ENCODE measurements at places on chromosomes 13 and 19. TPM values are rescaled to one million over a fixed set of nuclear protein-coding genes. Genes with fewer than 3 reads are reported as not detected.

Gene PNMA8B
- total RNA-seq = 1.9 TPM

Gene ATP8A2
- 1.2 TPM for total RNA-seq

Gene SYDE1
- total RNA-seq = 46.6 TPM

DNA sequence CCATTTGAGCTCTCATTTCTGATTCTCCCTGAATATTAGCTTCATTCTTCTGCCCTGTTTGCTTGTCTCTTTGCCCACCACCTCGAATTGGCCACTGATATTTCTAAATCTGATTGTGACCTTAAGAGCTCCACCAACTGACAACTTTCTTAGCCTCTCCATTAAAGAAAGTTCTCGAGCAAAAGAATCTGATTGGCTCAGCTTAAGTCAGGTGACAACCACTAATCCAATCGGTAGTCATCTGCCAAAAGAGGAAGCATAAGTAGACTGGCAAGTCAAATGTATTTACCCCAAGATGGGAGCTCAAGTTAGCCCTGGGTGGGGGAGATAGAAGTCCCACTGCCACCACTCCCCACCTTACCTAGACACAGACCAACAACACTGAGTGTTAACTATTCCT lies 41.5 kb downstream of the NOTCH3 start:
- H3K27ac ChIP-seq = no peak overlapping the region
- H3K27me3 ChIP-seq = no peaks in the 10 kb centered on the region
- no peaks in the 10 kb centered on the region for H3K36me3 ChIP-seq
- H3K4me1 ChIP-seq = no peaks in the 10 kb centered on the region

- H3K27me3 ChIP-seq = no peaks in the 10 kb centered on the region
- H3K4me1 ChIP-seq = peaks cover 14% of the 10 kb centered on the region
- H3K36me3 ChIP-seq = no peaks in the 10 kb centered on the region
- peak overlapping the region; percentile 36 for H3K27ac ChIP-seq
These were observed 7.6 kb upstream of the HMG20B start for GRCh38 chr19:3565139-3565538.

DNA sequence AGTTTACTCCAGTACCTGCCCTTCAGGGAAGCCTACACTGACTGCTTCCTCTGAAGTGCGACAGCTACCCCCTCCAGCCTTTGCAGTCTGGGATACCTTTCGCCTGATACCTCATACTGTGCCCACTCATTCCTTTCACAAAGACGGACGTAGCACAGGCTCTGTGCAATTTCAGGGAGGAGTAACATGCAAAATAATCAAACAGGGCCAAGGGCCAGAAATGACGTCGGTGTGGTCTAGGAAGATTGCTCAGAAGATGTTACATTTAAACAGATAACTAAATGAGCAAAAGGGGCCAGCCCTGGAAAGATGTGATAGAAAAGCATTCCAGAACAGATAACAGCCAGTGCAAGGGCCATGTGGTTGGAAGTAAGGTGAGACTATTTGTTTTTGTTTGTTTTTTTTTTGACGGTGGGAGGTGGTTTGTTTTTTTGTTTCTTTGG lies 6.6 kb upstream of the DDX39A start:
- H3K36me3 ChIP-seq = no peaks in the 10 kb centered on the region
- no peak overlapping the region for H3K27ac ChIP-seq
- peak; percentile 50 for DNase-seq
- H3K27me3 ChIP-seq = no peaks in the 10 kb centered on the region
- H3K4me1 ChIP-seq = no peaks in the 10 kb centered on the region

DNA sequence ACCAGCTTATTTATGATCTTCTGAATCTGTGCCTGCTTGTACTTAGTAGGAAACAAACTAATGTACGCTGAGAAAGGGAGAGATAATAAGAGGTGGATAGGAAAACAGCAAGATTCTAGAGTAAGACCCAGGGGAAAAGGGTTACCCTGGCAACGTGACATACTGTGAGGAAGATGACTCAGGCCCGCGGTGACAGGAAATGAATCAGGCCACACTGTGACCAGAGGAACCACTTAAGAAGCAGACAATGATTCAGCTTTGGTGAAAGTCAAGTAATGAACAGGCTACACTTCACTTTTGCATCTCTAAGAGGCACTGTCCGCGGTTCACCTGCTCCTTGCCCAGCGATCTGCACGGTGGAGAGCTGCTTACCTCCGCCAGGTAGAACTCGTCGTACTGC lies 158.2 kb downstream of the NALCN start:
- peaks cover 9% of the 10 kb centered on the region for H3K4me1 ChIP-seq
- no peaks in the 10 kb centered on the region for H3K27me3 ChIP-seq

GRCh38 chr13:87942205-87942604 lies 271.0 kb downstream of the SLITRK5 start:
- no peaks in the 10 kb centered on the region for H3K36me3 ChIP-seq
- H3K4me3 ChIP-seq = no peak overlapping the region
- H3K27ac ChIP-seq = no peak overlapping the region
- DNase-seq = no peak

DNA sequence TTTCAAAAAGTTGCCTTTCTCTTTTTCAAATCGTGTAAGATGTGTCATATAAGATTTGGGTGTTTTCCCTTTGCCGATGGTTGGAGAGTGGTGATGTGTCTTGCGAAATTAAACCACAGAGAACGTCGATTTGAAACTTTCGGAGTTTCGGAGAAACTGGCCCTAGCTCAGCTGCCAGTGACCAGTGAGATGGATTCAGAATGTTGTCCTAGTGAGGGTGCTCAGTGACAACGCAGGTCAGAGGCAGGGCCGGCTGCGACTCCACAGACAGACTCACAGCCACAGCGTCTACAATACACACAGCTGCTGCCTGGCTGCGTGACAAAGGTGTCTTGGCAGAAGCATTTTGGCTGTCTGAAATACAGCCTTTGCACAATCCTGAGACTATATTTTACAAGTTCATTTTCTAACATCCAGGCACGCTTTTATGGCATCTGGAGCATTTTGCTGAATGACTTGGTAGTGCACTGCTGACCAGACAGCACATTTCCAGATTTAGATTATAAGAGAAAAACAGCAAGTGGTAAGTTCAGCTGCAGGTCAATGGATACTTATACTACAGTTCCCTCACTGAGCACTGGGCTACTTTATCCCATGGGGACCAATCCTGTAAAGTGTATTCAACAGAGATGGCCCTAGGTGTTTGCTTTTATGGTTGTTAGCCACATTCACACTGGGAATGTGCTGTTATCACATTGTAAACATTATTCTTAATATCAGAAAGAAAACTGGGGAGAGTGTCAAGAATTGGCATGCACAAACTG lies 207.5 kb downstream of the KCNRG start:
- H3K4me1 ChIP-seq = peaks cover 6% of the 10 kb centered on the region
- no peak overlapping the region for H3K4me3 ChIP-seq
- peak; percentile 76 for DNase-seq
- no peak overlapping the region for H3K27ac ChIP-seq
- no peaks in the 10 kb centered on the region for H3K27me3 ChIP-seq

DNA sequence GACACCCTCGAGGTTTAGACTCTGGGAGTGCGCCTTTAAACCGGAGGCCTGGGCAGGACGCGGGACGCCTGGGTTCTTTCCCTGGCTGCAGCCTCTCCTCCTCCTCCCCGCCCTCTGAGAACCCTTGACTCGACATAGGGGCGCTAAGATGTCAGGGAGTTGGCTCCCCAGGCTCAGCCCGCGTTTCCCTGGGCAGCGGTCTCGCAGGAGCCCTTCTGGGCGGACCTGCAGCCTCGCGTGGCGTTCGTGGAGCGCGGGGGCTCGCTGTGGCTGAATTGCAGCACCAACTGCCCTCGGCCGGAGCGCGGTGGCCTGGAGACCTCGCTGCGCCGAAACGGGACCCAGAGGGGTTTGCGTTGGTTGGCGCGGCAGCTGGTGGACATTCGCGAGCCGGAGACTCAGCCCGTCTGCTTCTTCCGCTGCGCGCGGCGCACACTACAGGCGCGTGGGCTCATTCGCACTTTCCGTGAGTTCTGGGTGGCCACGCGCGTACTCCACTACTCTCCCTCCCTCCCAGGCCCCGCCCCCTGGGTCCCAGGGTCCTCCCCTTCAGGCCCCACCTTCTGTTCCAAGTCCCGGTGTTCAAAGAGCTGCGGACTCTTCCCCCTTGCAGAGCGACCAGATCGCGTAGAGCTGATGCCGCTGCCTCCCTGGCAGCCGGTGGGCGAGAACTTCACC lies 1.3 kb downstream of the ICAM5 start:
- peaks cover 37% of the 10 kb centered on the region for H3K4me1 ChIP-seq
- H3K36me3 ChIP-seq = no peaks in the 10 kb centered on the region
- DNase-seq = no peak
- no peak overlapping the region for H3K27ac ChIP-seq
- H3K4me3 ChIP-seq = peak overlapping the region; percentile 39

Measured in astrocyte (in vitro differentiated cells and primary cell).